ENCODE measurements at places on chromosomes 6 and 20.
A peak's percentile ranks its signal among the peaks of the same experiment; 100 is the strongest.

DNA sequence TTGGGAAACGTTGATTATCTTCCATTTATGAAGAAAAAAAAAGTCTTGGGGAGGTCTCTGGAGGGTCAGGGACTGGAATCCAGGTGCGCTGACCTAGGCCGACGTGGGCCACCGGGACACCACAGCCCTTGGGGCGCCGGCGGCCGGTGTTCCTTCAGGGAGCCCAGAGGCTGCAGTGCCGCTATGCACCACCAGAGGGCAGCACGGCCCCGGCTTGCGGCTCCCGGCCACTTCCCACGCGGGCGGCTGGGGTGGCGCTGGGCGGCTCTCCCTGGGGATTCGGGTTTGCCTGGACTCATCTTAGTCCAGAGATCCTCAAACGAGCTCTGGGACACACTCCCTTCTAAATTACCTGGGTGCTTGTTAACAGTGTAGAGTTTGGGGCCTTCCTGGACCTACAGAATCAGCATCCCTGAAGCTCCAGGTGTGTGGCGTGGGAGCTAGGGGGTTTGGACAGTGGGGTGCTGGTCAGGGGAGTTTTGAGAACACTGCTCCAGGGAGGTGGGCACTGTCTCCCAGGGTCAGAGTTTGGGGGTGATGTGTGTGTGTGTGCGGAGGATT is 23.0 kb upstream of the GTSF1L start:
- DNase-seq: peak; percentile 43

GRCh38 chr6:44563397-44563796 is 175.9 kb downstream of the CDC5L start:
- DNase-seq: no peak

DNA sequence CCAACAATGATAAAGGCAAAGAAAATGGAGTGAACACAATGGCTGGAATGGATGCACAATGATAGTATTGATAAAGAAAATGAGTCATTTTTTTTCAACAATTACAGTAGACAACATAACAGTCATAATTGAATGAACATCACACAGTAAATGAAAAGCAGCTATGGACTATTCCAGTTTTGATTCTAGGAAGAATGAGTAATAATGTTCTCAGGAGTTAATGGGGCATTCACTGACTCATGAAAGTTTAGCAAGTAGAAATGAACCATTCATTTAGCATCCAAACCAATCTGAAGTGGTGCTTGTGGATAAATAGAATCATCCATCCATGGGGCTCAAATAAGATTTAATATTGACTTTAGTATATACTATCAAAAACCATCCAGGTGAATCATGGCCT is 1029.5 kb upstream of the GJE1 start:
- no peak for DNase-seq

GRCh38 chr6:82237013-82237412 is 10.5 kb downstream of the IBTK start:
- no peak for DNase-seq

- no peak for DNase-seq
Measured at GRCh38 chr6:154705471-154706113, 27.6 kb upstream of the SCAF8 start.

- no peak for DNase-seq
Measured at GRCh38 chr6:116969211-116969863, 92.3 kb downstream of the RFX6 start.

DNA sequence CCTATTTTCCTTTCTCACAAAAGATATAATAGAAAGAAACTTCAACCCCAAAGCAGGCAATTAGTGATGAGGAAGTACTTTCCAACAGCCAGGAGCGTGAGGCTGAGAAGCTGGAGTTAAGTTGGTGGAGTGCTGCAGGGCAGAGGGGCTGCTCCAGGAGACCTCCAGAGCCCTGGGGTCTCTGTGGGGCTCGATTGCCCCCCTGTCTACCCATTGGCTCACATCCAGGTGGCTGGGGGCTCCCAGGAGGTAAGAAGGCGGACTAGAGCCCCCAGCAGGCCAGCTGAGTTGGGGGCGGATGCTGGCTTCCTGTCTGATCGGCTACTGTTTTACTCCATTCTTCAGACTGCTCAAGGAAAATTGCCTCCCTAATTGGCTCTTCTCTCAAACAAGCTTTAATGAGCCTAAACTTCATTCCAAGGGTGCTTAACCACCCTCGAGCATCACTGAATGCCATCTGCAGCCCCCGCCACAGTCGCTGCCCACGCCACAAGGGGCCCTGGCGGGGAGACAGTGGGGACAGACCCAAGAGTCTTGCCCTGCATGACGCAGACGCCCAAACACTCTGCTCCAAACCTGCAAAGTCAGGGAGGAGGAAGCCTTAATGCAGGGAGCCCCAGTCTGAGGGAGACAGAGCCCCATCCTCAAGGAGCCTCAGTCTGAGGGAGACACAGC is 78.6 kb downstream of the MDGA1 start:
- DNase-seq: no peak

GRCh38 chr6:108565893-108566292 is 5.2 kb downstream of the FOXO3 start:
- DNase-seq: no peak

DNA sequence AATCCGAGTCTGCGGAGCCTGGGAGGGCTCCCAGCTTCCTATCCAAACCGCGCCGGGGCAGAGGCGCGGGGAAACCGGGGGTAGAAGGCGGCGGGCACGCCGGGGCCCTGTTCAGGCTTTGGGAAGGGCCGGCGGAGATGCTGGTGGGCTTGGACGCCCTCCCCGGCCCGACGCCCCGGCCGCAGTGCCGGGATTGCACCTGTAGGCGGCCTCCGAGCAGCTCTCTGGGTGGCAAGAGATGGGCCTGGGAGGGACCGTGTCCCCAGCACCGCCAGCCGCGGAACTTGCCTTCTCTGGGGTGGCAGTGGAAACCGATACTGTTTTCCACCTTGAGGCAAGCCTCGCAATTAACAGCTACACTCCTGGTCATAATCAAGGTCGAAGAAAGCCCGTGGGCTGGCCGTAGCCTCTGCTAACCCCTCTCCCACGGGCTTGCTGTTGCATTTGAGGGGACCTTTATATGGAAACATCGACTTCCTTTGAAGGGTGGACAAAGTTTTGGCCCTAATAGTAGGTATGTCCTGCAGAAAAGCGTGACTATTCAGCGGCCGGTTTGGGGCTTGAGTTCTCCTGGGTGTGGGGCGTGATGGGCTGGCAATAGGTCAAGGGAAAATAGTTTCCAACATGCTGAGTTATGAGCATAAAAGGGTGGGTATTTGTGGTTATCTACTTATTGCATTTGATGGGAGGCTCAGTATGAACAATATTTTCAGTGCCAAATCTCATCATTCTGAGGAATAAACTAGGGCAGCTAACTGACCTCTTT is 1.1 kb upstream of the JAG1 start:
- peak; percentile 64 for DNase-seq

DNA sequence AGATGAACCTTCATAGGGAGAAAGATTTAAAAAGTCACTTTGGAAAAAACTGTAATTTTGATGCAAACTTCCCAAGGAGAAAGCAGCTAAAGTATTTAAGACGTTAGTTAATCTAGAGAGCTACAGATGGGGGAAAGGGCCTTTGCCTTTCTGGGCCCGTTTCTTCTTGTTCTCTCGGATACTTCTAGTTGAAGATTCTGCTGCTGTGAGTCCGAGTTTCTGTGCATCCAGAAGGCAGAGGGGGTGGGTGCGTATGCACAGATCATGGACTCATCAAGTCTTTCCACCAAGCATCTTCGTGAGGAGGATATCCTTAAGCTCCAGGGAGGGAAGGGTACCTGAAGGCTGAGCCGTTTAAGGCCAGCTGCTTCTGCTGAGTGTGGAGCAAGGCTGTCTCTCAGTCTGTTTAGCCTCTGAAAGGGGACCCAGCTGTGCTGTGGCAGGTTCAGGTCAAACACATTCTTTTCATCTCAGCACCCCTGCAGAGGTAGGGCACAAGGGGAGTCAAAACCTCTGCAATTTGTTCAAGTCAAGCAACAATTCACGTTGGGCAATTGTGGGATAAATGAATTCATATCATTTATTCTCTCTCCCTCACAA is 4.3 kb downstream of the LAMP5 start:
- DNase-seq: no peak

DNA sequence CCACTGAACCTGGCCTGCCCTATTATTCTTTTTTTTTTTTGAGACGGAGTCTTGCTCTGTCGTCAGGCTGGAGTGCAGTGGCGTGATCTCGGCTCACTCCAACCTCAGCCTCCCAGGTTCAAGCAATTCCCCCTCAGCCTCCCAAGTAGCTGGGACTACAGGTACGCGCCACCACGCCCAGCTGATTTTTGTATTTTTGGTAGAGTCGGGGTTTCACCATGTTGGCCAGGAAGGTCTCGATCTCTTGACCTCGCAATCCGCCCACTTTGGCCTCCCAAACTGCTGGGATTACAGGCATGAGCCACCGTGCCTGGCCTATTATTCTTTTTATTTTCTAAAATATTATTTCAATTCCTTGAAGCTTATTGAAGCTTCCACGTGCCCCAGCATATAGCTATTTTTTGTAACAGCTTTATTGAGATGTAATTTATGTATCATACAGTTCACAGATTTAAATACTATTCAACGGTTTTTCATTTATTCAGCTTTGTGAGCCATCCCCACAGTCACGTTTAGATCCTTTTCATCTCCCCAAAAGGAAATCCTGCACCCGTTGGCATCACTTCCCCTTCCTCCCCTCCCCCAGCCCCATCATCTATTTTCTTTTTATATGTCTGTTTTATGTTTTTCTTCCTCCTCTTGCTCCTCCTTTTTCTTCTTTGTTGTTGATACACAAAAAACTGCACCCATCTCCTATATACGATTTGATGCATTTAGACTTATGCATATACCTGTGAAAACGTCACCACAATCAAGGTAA is 13.5 kb upstream of the MDFI start:
- no peak for DNase-seq

- DNase-seq: no peak
Measured at GRCh38 chr6:101722991-101723579, 329.6 kb downstream of the GRIK2 start.

- no peak for DNase-seq
Measured at GRCh38 chr20:2838170-2838797, 2.2 kb downstream of the PCED1A start.

- no peak for DNase-seq
Measured at GRCh38 chr6:74431873-74432580, 736.0 kb downstream of the CD109 start.

GRCh38 chr6:116596815-116597214 is 19.5 kb upstream of the RSPH4A start:
- no peak for DNase-seq

DNA sequence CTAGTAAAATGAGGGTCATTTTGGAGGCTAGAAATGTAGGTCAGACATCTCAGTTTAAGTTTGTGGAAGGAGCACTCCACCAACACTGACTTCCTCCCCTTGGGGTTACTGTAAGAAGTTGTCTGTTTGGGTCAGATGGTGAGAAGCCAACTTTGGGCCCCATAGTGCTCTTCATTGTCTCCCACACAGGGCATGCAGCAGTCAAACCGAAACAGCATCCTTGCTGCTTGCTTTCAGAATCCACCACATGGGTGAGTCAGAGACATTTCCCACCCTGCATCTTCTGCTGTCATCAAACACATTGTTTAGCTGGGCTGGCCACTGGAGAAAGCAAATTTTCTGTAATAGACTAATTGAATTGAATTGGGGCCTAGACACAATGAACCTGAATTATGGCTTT is 16.8 kb downstream of the IL17F start:
- no peak for DNase-seq

GRCh38 chr6:56364827-56365339 is 117.5 kb upstream of the COL21A1 start:
- no peak for DNase-seq

DNA sequence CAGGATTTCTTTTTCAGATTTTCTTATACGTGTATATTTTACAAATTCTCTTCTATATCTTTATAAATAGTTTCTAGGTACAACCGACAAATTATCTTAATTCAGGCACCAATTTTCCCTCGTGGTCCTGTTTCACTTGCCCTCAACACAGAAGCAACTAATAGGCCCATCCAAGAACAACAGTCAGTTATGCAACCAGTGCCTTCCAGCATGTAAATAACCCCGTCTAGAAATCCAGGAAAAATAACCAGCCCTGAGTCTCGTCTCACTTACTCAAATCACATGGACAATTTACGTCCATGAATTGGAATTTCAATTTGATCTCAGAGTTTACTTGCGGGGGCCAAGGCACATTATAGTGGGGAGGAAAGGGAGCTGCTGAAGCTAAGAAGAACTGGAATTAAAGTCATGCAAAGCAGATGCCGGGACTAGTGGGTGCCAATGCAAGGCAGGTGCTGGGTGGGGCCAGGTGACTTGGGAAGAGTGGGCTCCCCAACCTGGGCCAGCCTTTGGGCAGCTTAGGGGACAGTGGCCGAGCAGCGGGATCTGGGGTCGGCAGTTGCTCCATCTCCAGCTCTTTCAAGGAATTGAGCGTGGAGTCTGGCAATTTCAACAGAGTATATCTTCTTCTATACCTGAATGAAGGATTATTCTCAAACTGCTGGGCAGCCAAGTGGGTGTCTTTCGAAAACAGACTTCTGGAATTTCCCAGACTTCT is 121.7 kb downstream of the EDN3 start:
- DNase-seq: no peak

DNA sequence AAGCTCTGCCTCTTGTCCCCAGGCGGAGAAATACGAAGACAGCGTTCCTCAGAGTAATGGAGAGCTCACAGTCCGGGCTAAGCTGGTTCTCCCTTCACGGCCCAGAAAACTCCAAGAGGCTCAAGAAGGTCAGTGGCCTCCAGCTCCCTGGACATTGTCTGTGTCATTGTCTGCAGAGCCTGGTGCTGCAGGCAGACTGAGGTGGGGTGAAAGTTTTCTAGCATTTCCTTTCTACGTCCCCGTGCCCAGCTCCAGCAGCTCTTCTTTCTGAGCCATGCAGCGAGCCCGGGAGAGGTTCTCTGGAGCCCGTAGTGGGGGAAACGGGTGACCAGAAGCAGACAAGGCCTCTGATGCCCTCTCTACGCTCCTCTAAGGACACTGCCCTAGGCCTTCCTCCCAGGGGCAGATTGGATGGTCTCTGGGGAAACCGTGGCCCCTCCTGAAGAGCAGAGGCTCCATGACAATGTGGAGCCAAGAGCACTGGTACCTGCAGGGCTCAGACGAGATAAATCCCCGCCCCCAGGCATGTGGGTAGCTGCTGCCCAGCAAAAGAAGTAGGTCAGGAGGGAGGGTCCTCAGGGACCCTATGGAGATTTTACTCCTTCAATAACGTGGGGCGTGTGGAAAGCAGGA is 58.4 kb downstream of the EZR start:
- DNase-seq: no peak

DNA sequence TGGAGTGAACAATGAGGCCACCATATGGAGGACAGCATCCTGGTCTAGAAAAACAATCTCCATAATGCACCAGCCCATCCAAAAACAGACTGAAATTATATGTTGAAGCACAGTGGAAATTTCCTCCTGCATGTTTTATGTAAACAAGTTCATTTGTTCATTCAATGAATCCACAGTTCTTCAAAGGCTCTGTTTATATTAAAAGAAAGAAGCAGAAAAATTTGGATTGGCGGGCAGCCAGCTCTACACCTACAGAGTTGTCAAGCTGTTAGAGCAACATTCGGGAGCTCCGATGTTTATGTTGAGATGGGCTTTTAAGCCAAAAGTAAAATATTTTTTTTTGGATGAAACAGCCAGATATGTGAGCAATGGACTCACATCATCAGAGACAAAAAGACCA is 395.3 kb upstream of the SULF2 start:
- no peak for DNase-seq

GRCh38 chr20:23586735-23587525 is 18.6 kb upstream of the CST9L start:
- DNase-seq: no peak

- DNase-seq: no peak
Measured at GRCh38 chr6:4820704-4821276, 44.6 kb downstream of the CDYL start.

GRCh38 chr6:49415358-49415757 is 47.7 kb downstream of the MMUT start:
- no peak for DNase-seq
